ENCODE measurements at places on chromosomes 1 and 21.

GRCh38 chr1:64574301-64574700 is 104.4 kb downstream of the CACHD1 start:
- no peak for DNase-seq

DNA sequence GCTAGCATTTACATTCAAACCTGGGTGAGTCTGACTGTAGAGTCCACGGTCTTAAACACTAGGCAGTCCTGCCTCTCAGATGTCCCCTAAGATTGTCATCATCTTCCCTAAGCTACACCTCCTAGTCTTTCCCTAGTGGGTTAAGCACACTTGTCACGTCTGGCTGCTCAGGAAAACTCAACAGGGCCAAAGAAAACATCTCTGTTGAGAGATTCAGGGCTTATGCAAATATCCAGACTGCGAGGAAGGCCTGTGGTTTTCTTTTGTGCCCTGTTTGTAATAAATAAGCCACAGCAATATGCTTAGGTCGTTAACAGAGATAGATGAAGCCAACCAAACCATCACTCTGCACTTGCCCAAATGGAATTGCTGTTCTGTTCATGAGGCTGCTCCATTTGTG is 472.6 kb upstream of the DEPDC1 start:
- no peak for DNase-seq

DNA sequence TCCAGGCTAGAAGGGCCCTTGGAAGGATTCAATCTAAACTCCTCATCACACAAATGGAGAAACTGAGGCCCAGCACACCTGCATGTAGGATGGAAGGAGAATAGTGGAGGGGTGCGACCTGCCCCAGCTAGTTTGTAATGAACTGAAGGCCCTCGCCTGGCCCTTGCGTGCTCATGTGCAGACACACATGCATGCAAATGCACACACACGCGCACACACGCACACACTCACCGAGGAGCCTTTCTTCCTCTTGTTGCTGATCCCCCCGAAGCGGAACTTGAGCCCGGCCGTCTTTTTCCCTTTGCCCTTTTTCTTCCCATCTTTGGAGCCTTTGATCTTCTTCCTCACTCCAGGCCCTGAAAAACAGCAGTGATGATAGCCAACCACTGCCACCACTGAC is 27.9 kb downstream of the CHD5 start:
- no peak for DNase-seq

DNA sequence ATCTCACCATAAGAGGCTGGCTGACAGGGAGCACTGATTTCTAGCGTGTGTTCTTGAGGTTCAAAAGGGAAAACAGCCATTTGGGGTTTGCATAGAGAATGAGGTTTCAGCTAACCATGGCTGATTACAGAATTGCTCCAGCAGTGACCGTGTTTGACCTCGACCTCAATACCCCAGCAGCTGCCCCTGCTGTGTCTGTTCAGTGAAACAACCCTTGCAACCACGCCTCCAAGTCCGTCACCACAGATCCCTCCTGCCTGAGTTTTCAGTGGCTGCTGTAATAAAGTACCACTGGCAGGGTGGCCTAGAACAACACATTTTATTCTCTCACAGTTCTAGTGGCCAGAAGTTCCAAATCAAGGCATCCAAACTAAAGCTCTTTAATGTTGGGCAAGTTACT is 147.7 kb downstream of the HUNK start:
- no peak for DNase-seq

GRCh38 chr1:169574336-169574735 is 11.9 kb downstream of the F5 start:
- no peak for DNase-seq

- no peak for DNase-seq
Observed at GRCh38 chr1:109361069-109361468, 36.6 kb downstream of the SORT1 start.

- no peak for DNase-seq
Observed at GRCh38 chr1:65190229-65190628, 42.2 kb downstream of the AK4 start.

DNA sequence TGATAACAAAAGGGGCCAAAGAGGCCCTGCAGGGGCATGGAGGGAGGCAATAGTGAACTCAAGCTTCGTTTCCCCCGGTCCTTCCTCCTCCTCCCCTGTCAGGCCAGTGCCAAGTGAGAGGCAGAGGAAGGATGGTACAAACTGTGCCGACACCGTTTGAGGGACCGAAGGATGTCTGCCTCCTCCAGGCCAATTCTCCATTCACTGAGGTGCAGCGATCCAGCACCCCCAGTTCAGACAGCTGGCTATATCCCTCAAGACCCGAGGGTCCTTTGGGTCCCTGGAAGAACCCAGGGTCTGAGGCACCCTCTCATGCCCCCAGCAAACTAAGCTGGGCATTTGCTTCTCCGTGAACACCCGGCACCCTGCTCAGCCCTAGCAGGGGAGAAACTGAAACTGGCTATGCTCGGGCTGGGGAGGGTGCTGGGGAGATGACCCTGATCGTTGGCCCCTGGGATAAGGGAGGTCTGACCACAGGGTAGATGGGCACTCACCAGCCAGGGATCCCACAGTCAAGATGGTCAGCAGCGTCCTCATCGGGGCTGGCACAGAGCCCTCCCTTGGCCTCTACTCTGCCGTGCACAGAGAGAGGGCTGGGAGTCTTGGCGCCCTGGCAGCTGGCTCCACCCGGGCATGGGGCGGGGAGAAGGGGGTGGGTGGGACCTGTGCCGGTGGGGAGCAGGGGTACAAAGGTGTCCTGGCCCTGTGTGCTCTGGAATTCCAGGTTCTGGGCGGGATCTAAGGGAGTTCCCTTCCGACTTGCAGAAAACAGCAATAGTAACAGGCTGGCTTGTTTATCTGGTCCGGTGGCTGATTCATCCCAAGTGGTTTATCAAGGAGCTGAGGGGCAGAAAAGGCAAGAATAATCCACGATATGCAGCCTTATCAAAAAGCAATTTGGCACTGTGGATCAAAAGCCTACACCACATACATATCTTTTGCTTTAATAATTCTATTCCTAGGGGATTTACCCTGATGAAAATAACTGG is at the start of gene IL22RA1:
Gene IL22RA1 (minus strand): TSS at position 595 of the 989 bp plus-strand sequence. CDS start 58 bp downstream, at position 537.
- no peak for DNase-seq

- no peak for DNase-seq
Observed at GRCh38 chr1:46492269-46492853, 2.7 kb downstream of the DMBX1 start.

- DNase-seq, result no peak
Observed at GRCh38 chr1:33609739-33610138, 137.3 kb downstream of the ZSCAN20 start.

DNA sequence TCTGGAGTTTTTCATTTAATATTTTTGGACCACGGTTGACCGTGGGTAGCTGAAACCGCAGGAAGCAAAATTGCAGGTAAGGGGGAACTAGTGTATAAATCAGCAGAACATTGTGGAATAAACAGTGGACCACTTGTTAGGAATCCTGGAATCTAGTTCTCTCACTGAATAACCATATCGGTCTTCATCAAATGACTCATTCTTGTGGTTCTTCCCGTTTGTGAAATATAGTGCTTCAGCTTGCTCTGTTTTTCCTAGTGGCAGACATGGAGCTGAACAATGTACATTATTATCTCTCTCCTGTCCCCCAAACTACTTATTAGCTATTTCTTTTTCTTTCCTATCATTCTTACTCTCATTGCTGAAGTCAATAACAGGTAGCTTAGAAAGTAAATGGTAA is 61.9 kb downstream of the HSPA13 start:
- no peak for DNase-seq

- no peak for DNase-seq
Observed at GRCh38 chr21:42971897-42972275, 2.5 kb upstream of the PKNOX1 start.

GRCh38 chr1:173134800-173135199 is 72.3 kb downstream of the TNFSF4 start:
- DNase-seq, result no peak

DNA sequence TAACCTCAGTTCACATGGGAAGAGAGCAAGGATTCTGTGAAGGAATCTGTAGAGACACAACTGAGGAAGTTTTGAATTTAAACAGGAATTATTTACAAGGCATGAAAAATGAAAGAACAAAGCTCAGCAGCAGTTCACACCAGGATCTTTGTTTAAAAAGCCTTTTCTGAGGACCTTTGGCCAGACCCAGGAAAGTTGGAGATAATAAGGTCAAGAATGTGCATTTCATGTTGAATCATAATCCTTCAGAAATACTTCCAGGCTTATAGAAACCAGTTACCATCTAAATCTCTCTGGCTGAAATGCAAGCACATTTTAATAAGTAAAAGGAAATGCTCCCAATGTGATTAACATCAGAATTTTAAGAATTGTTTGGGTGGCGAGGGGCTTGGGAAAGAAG is 2.7 kb downstream of the CLIC6 start:
- DNase-seq, result no peak

DNA sequence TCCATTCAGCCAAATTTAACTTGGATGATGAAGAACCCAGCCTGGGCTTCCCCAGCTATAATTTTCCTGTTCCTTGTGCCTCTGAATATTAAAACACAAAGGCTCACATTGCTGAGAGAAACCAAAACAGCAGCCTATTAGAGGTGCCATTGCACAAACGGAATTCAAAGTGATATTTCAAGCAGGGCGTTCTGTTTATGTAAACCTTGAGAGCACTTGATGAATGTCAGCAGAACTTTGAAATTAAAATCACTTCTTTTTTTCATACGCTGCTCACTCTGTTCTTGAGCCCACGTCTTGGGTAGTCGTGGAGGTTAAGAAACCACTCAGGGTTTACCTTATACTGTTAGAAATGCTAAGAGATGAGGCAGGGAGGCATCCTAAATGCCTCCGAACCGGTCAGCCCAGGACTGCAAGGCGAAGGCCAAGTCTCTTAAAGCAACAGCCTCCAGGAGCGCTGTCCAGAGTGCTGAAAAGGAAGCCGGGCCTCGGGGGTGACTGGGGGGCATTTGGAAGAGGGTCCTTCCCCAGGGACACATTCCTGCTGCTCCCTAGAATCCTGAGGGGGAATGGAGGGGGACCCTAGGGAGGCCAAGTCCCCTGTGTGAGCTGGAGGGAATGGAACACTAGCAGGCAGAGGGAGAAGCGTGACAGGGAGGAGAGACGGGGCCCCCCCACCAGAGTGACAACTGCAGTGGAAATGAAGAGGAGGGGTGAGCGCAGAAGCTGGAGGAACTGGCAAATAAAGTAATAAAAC is 154.8 kb upstream of the VAMP3 start:
- DNase-seq, result no peak

DNA sequence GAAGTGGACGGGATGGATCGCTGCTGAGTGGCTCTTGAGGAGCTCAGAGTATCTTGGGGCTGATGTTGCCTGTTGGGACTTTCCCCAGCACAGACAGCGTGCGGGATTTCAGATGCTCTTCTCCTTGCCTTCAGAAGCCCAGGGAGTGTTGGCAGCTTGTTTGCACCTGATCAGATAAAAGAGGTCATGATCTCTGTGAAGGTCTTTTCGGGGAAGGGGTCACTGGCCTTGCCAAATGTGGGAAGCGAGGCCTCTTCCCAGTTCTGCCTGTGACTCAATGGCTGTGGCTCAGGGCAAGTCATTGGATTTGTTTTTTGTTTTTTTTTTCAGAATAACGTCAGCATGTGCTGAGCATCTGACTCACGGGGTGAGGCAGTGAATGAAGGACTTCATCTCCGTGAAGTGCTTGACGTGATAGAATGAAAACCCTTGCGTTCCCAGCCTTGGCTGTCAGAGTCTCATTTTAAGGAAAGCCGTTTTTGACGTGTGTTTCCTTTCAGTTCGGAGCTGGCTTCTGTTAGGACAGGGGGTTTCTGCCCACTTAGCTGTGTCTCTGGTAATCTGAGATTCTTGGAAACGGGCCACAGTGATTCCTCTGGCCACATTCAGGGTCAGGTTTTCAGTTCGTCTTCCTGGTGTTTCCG is 46.7 kb downstream of the GALNT2 start:
- no peak for DNase-seq

DNA sequence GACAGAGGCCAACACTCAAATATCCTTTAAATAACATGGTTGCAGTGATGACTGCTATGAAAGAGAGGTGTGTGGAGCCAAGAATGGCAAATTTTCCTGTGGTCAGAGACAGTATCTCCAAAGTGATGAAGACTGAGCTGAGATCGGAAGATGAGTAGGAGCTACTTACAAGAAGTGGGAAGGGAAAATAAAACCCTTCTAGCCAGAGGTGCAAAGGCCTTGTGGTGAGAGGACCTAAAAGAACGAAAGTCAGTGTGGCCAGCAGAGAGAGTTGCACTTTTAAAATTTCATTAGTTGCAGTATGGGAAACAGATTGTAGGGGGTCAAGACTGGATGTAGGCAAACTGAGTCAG is 17.8 kb downstream of the SLAMF7 start:
- DNase-seq, result no peak

DNA sequence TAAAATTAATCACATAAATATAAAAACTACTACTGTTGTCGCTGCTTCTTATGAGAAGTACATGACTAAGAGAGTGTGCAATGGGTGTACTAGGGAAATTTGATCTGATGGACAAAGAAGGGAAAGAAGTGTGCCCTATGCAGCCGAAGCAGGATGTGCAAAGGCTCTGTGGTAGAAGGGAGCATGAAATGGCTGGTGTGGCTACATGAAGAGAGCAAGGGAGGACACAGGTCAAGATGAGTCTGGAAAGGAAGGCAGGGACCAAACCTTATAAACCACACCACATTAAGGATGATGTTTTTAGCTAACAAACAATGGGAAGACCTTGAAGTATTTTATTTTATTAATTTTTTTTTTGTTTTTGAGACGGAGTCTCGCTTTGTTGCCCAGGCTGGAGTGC is 20.0 kb downstream of the MAB21L3 start:
- DNase-seq, result no peak

- no peak for DNase-seq
Observed at GRCh38 chr1:9654834-9655723, 3.5 kb downstream of the PIK3CD start.

- DNase-seq, result no peak
Observed at GRCh38 chr1:22488319-22488718, 36.7 kb downstream of the ZBTB40 start.

DNA sequence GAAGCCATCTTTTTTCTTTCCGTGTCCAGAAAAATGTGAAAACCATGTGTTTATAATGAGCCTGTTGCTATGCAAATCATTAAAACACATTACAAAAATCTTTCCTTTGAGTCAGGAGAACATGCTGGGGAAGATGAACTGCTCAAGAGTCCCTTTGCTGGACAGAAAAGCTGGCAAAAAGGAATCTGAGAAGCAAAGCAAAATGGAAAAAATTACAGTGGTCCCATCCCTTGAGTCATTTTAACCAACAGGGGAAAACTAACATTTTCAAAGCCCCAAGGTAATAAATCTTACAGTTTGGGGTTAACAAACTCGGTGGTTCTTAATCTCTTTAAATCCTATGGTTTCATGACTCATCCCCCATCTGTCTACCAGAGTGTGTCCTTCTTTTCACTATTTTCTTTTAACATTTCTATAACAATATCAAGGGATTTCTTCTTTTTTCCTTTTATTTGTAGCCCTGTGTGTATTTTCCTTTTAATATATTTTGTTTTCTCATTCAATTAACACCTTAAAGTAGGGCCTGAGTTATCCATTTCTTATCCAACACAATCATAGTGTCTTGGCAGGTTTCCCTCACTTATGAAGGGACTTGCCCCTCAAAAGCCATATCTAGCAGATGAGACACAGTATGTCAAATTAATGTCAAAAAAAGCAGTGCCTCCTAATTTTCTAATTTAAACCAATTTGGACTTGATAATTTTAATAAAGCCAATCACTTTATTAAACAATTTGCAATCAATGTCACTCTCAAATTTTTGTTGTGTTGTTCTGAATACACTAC is 105.4 kb downstream of the PTPN14 start:
- DNase-seq, result no peak

GRCh38 chr21:33229784-33230544 is at the start of gene IFNAR2:
Gene IFNAR2 (plus strand): TSS chr21:33229938. CDS start chr21:33241923, 11,985 bp downstream.
- DNase-seq, result peak; percentile 41
